ENCODE measurements at places on chromosomes 7 and 10.

- DNase-seq: peak; percentile 85
Observed at GRCh38 chr7:24821045-24821753, 63.9 kb upstream of the GSDME start.

GRCh38 chr7:108016841-108017775 lies 14.1 kb upstream of the LAMB1 start:
- DNase-seq: no peak

DNA sequence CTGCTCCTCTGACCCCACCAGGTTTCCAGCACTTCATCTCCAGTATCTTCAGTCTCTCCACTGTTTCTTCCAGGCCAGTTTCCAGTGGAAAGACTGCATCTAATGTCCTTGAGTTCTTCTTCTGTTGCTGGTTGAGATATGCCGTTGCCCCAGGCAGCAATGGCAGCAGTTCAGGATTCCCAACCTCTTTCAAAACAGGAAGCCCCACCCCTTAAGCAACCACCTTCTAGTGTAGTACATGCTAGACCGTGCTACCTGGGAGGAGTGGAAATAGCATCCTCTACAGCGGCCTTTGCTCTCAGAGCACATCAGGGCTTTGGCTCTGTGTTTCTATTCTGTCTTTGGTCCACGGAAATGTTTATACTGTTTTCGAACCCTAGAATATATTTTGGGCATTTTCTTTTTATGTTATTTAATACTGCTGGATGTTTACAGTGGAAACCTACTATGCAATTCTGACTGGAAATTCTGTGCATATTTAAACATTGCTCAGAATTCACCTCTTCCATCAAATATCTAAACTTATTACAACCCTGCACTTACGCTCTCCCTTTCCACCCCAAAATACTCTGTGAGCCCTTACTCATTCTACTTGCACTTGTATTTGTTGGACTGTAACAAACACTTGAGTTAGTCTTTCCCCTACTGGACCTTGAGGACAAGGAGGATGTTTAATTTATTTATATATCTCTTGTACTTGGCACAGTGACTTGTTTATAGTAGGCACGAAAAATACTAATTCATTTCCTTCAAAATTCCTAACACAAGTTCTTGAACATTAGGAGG lies 8.5 kb upstream of the BPGM start:
- no peak for DNase-seq

- DNase-seq: no peak
Observed at GRCh38 chr7:44897309-44897708, 12.0 kb upstream of the PURB start.

- DNase-seq: no peak
Observed at GRCh38 chr7:77416621-77417371, 647 bp upstream of the GSAP start.

GRCh38 chr7:51226063-51226755 lies 90.4 kb downstream of the COBL start:
- no peak for DNase-seq

DNA sequence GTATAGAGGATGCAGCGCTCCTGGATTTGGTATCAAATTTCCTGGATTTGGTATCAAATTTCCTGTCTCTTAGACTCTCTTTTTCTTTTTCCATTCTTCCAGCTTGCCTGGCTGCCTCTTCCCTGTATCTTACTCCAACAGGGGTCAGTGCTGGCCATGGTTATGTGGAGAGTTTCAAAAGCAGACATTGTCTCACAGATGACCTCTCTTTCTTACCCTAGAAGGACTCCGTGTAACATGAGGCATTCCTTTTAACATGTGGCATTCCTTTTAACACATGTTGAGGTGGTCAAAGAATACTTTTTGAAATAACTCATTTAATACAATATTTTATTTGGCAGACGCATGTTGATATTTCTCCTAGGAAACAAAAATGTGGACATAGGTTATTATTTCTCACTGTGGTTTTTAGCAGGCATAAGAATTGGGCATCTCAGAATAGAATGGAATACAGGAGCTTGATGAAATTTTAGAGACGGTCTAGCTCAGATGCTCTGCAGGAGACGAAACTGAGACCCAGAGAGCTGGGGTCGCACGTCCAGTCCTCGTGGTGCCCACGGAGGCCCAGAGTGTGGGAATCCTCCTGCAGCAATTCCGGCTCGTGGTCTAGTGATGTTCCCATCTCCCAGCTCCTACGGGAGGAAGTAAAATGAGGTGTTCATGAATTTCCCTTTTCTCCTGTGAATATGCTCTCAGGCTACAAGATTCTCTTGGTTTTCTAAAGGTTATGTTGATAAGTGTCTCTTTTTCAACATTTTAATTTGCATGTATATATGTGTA lies 59.6 kb upstream of the PITRM1 start:
- DNase-seq: no peak

DNA sequence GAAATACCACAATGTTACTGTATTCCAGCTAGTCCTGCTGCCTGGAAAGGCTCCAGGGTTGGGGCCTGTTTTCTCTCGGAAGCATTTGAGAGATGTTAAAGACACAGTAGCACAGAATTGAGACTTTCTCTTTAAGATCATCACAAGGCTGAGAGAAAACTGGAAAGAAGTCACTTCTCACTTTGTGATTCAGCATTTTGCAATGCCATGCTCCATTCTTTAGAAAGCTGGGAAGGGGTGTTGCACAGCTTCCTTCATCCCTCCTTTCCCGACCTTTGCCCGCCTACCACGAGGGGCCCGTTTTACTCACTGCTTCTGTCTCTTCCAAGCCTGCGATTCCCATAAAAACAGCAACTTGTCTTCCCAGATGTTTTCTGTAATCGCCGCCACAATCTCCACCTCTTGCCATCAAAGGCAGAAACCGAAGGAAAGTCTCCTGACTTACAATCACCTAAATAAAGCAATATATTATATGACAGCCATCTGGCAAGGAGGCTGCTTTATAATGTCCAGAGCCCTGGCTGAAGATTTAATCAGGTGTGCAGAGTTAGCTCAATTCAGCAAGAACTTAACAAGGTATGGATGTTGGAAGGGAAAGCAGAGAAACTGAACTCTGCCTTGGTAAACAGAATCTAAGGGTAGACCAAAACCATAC lies 18.9 kb downstream of the NOD1 start:
- DNase-seq: no peak

GRCh38 chr7:132379292-132379691 lies 197.0 kb downstream of the PLXNA4 start:
- DNase-seq: no peak

- no peak for DNase-seq
Observed at GRCh38 chr7:80783678-80784327, 135.0 kb downstream of the SEMA3C start.

GRCh38 chr7:104225451-104225850 lies 17.6 kb upstream of the ORC5 start:
- no peak for DNase-seq

- no peak for DNase-seq
Observed at GRCh38 chr10:49613165-49613881, 514 bp upstream of the CHAT start.

GRCh38 chr7:128201690-128202085 lies 39.4 kb upstream of the LEP start:
- DNase-seq: no peak

- DNase-seq: peak; percentile 45
Observed at GRCh38 chr10:84540617-84541288, 212.4 kb downstream of the CCSER2 start.

- DNase-seq: no peak
Observed at GRCh38 chr10:58608826-58609531, 96.3 kb downstream of the BICC1 start.

DNA sequence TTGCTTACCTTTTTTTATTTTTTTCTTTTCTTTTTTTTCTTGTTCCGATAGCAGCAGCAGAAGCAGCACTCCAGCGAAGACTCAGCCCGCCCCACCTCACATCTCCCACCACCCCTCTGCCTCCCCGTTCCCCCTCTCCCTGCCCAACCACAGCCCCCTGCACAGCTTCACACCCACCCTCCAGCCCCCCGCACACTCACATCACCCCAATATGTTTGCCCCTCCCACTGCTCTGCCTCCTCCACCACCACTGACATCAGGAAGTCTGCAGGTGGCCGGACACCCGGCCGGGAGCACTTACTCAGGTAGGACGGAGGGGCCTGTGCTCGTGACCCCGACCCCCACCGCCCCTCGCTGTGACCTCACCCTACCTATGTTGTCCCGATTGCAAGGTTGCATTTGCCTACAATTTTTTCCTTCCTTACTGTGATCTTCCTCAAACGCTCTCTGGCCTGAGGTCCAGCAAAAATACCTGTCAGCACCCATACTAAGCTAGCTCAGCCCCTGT lies 367.2 kb upstream of the GALNT17 start:
- no peak for DNase-seq

GRCh38 chr10:111004016-111004415 lies 72.8 kb upstream of the ADRA2A start:
- no peak for DNase-seq

Data from central memory CD4-positive, alpha-beta T cell (primary cell).